ENCODE measurements at places on chromosomes 2 and 18.

GRCh38 chr2:165796129-165796528, 2.1 kb upstream of the GALNT3 start:
- no peak for DNase-seq

DNA sequence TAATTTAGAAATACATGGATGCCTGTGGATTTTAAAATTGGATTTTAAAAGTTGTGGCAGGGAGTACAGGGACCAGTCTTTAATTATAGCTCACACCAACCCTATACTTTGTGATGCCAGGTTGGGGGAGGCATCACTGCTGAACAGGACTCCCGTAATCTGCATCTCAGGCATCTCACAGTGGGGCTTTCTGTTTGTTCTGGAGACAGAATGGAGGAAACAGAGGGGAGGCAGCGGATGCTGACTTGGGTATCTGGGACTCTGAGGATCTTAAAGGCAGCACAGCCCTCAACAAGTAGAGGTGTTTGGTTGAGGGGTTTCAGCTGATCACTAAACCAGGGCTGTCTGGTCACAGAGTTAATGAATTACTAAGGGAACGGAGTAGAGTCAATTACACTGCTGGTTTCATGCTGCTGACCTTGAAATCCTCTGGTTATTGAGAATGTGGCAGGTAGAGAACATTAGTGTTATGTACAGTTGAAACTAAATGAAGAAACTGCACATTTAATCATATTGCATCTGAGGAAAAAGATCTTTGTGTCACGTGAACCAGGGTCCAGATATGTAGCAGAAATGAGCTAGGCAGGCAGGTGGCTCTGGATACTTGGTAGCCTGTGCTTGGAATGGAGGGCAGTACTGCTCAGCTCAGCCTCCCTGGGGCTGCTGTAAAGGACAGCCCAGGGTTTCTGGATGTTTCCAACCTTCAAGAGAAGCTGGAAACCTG, 40.3 kb downstream of the FHOD3 start:
- DNase-seq, result no peak

GRCh38 chr18:48412339-48412929, 3.3 kb upstream of the ZBTB7C start:
- DNase-seq, result no peak

DNA sequence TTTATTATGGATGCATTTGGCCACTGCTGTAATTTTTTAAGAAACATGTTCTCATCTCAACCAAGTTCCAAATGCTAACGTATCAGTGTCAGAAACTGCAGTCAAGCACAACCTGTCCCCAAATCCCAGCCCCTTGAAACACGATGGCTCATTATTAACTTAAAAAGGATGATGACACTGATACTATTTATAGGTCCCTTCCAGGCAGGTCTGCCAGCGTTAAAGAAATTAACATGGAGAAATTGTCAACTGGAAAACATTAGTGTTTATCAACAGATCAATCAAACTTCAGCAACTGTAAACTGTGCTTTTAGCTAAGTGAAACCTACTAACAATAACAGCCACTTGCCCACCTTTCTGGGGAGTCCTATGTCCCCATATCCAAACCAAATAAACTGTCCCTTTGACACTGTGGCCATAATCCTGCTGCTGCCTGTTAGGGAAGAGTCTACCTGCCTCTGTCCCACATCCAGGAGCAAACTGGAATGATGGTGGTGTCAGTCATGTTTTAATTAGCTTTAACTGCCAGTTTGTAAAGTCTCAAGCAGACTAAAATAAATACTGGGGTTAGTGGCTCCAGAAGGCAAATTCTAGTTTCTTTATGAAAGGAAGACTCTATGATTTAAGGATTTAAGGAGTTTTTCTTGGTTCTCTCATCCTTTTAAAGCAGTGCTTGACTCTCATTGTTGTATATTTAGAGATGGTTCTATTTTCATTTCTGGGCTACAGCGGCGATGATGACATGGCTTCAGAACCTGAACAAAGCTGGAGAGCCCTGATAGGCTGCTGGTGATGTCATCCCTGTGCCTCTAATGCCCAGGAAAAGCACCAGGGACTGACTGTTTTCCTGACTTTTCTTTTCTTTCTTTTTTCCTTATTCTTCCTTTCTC, 583.6 kb upstream of the PIK3C3 start:
- DNase-seq, result no peak

DNA sequence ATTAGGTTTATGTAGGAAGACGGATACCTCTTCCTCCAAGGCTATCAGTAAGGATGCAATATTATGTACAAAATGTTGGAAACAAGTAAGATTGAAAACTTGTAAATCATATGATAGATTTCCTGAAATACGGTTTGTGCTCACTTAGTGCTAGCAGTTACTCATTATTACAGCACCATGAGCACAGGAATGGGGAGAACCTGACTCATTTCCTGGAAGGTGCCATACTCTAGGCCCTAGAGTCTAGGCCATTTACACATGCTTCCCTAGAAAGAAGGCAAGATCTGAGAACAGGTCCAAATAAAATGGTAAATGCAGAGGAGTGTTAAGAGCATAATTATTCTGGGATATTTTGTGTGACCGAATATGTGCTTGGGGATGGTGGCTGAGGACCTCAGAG, 467.7 kb upstream of the CELF4 start:
- DNase-seq, result no peak

DNA sequence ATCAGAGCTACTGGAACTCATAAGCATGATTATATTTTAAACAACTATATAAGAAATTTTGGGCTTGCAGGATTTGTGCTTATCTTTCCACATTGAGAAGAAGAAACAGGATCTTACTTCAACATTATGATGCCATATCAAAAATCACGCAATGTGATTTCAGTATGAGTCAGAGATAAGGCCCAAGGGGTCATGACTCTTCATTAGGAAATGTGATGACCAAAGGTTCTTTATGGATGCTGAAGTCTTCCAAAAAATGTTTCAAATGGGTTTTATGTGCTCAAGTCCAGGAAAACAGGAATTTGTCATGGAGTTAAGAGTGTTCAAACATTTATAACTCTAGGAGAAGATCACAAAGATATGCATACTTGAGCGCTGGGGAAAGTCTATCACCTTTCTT, 7.8 kb upstream of the SERPINB2 start:
- DNase-seq, result no peak

- no peak for DNase-seq
Measured at GRCh38 chr2:241267249-241268067, 48.0 kb downstream of the HDLBP start.

GRCh38 chr2:139773720-139774277, 993.6 kb upstream of the NXPH2 start:
- DNase-seq, result no peak

DNA sequence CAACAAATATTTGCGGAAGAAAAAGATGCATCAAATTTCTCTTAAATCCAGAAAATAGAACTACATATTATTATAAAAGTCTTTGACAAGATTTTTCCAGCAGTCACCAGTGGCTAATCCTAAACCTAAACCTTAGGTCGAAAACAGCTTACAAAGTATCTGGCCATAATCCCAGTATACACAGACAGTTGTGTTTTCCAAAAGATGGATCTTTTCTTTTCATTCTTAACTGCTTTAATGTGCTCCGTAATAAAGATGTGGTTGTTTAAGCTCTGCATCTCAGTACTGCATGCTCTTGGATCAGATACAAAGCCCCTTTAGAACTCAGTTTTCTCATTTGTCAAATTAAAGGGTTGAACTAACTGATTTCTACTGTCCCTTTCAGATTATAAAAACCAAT, 247.8 kb downstream of the TXNL1 start:
- DNase-seq, result no peak

DNA sequence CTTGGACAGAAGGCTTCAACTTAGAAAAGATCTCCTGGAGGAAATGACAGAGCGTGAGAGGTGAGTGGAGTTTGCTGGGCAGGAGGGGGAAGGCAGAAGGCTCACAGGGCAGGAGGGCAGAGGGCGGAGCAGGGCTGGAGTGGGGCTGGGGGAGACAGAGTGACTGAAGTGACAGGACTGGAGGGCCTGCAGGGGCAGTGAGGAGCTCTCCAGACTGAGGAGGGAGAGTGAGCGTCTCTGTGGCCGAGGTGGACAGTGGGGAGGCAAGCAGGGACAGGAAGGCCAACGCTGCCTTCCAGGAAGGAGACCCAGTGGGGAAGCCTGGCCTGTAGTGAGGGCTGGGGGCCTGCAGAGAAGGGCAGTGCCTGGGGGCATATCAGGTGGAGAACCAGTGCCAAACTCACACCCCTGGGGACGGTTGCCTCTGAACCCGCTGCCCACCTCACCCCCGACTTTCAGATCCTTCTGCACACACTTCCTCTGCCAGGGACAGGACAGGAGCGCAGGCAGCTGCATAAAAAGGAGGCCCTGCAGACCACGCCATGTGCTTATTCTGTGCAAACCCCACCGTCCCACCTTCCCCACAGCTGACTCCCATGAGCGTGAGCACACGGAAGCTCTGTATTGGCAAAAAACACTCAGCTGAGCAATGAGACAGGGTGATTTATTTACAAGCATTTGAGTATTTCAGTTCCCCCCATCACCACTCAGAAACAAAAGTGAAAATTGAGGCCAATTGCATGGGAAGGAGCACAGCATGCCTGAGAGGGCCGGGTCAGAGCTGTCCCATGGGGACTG, 244.3 kb downstream of the FAM210A start:
- DNase-seq, result no peak

- DNase-seq, result no peak
Measured at GRCh38 chr2:60523963-60524362, 29.5 kb downstream of the BCL11A start.

GRCh38 chr18:39845106-39845505, 2109.9 kb upstream of the PIK3C3 start:
- DNase-seq, result no peak
